ENCODE measurements at places on chromosomes 5 and 9.

GRCh38 chr9:29981013-29981412 lies 2403.4 kb upstream of the ACO1 start:
- no peak for DNase-seq

- no peak for DNase-seq
Measured at GRCh38 chr5:41181691-41182564, 31.4 kb downstream of the C6 start.

- DNase-seq: no peak
Measured at GRCh38 chr9:16572005-16572734, 298.3 kb downstream of the BNC2 start.

DNA sequence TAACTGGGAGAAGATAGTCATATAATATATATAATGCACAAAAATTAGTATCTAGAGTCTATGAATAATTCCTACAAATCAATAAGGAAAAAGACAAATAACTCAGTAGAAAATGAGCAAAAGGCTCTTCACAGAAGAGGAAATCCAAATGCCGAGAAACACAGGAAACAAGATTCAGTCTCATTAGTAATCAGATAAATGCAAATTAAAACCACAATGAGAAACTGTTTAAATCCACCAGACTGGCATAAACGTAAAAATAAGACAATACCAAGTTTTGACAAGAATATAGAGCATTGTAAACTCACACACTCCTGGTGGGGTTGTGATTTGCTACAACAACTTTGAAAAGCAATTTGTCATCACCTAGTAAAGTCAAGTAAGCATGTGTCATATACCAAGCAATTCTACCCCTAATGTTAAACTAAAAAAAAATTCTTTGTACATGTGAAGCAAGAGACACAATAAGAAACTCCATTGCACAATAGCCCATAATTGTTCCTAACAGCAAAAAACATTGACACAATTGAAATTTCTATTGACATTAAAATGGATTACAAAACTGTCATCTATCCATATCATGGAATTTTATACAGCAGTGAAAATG lies 21.0 kb upstream of the UBLCP1 start:
- no peak for DNase-seq

- DNase-seq: no peak
Measured at GRCh38 chr5:151270599-151270998, 17.6 kb downstream of the GM2A start.

DNA sequence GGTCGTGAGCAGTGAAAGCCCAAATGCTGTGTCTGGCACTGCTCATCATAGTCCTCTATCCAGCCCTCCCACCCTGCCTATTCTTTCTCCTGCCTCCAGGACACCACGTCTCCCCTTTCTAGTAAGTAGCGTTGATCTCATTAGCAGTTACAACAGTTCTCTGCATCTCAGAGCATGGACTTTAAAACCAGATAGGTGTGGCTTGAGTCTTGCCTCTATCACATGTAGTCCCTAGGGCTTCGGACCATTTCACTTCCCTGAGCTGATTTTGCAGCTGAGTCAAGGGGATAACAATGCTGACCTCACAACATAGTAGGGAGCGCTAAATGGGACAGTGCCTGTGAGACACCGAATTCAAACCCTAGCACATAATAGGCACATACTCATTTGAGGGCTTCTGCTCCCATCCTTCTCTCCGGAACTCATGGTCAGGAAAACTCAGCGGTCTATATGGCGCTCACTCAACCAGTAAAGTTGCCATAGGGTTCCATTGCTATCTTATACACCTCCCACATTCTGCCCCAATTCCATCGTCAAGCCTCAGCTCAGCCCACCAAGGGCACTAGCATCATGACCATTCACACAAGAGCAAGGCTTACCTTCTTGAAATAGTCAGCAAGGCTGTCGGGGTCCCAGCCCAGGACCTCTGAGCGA lies 515 bp downstream of the LCP2 start:
- DNase-seq: no peak
